ENCODE measurements at places on chromosomes 12 and 14.
A peak's percentile ranks its signal among the peaks of the same experiment; 100 is the strongest.

DNA sequence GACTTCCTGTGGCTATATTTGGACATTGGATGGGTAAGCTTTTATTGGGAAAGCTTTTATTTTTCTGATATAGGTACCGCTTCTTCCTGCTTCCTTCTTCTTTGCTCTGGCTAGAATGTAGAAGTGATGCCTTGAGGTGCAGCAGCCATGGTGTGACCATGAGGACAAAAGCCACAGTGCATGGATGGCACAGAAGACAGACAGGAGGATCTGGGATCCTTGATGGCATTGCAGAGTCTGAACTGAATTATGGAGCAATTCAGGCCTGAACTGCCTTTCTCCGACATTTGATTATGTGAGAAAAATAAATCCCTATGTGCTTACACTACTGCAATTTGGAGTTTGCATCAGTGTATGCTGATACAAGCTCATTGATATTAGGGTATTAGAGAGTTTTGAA, 191.3 kb upstream of the CRY1 start:
- no peak for DNase-seq

GRCh38 chr12:10529603-10530002, 23.9 kb downstream of the EIF2S3B start:
- DNase-seq, result no peak

- DNase-seq, result no peak
Measured at GRCh38 chr12:52338241-52338960, 17.2 kb upstream of the KRT83 start.

- DNase-seq, result no peak
Measured at GRCh38 chr12:68835333-68835908, 27.4 kb downstream of the MDM2 start.

- no peak for DNase-seq
Measured at GRCh38 chr14:67762051-67762450, 54.3 kb downstream of the ZFYVE26 start.

DNA sequence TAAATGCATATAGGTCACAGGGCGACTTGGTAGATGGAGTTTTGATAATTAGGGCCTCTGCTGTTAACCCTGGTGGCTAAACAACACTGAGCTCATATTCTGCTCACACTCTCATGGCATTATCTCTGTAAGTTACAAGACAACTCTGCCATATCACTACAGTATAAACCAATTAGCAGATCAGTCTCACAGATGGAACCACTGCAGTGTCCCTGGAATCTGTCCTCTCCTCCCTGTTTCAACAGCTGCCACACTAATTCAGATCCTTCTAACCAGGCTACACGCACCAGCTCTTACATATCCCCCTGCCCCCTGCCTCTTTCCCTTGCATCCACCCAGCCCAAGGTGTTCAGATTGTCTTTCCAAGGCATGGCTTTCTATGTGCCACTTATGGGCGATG, 161.0 kb upstream of the RMST start:
- DNase-seq, result no peak

- DNase-seq, result peak; percentile 29
Measured at GRCh38 chr12:38662829-38663228, 242.6 kb downstream of the CPNE8 start.

- DNase-seq, result no peak
Measured at GRCh38 chr14:55747186-55747585, 167.2 kb downstream of the KTN1 start.

GRCh38 chr12:92385296-92385695, 239.7 kb upstream of the BTG1 start:
- no peak for DNase-seq

- DNase-seq, result no peak
Measured at GRCh38 chr14:60722107-60722356, 2.1 kb downstream of the SIX4 start.

- DNase-seq, result no peak
Measured at GRCh38 chr12:583251-583869, 79.9 kb downstream of the NINJ2 start.

DNA sequence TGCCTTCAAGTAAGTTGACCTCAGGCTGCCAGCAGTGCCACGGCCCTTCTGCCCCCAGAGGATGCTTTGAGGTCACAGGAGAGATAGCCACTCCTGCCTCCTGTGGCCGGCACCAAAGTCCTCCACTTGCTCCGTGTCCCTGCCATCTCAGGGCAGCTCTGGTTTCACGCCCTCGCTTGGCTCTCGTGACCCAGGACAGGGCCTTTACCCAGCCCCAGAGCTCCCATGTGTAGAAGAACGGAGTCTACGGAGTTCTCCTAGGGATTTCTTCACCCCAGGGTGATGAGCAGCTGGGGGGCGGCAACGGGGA, 178.1 kb downstream of the ADGRD1 start:
- no peak for DNase-seq

GRCh38 chr12:71461787-71462328, 22.3 kb downstream of the LGR5 start:
- DNase-seq, result no peak

DNA sequence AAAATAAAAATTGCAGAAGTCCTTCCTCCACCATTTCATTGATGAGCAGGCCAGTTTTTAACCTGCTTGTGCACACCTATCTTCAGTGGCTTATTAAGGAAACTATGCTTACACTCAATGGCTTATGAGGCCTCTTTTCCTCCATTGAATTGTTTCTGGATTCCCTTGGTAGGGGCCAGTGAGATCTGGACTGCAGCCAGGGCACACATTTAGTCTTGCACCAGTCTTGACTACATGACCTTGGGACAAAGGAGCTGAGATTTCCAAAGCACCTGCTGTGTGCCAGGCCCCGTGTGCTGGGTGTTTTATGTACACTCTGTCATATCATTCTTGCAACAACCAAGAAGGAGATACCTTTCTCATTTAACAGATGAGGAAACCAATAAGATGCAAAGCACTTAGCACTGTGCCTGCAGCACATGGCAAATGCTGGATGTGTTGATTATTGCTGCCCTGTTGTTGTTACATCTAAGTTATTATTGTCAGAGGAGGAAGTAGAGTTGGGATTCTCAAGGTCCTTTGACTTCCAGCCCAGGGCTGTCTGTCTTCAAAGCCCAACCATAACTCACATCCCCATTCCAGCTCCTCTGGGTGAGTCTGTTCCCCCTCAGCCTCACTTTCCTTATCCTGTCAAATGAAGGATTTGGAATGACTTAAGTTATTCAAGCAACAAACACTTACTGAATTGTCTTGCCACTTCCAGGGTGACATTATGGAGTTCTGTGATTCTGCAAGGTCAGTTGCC, 31.6 kb upstream of the RIN3 start:
- DNase-seq, result no peak

DNA sequence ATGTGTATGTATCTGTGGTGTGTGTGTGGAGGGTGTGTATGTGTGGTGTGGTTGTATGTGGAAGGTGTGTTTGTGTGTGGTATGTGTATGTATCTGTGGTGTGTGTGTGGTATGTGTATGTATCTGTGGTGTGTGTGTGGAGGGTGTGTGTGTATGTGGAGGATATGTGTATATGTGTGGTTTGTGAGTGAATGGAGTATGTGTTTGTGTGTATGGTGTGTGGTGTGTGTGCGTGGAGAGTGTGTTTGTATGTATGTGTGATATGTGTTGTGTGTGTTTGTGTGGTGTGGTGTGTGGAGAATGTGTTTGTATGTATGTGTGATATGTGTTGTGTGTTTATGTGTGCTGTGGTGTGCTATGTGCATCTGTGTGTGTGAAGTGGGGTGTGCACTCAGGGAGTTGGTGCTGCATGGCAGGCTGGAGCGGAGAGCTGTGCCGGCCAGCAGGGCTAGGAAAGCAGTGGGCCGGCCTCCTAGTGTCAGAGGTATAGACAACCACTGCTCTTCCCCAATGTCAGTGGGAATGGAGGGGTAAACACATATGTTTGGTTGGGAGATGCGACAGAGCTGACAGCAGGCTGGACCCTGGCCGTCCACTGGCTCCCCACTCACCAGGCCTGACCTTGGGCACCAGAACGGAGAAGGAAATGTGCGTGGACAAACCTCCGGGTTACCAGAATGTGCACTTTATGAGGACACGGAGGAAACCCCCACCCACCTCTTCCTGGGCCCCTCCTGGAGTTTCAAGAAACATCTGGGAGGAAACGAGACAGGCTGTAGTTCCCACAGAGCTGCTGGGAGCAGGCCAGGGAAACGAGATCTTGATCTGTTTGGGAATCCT, 60.7 kb downstream of the CLMN start:
- DNase-seq, result peak; percentile 80

DNA sequence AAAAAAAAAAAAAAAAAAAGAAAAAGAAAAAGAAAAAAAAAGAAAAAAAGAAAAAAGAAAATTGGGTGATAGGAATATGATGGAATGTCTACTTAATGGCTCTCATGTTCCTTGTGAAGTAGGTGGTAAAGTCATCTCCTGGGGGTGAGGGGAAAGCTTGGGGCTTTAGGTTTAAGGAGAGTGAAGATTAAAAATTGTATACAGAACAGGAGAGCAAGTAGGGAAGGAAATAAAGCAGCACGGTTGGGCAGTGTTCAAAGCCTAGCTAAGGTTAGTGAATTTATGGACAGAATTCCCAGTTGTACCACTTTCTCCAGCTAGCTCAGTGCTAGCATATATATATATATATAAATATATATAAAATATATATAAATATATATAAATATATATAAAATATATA, 40.0 kb upstream of the SLC2A13 start:
- DNase-seq, result no peak

DNA sequence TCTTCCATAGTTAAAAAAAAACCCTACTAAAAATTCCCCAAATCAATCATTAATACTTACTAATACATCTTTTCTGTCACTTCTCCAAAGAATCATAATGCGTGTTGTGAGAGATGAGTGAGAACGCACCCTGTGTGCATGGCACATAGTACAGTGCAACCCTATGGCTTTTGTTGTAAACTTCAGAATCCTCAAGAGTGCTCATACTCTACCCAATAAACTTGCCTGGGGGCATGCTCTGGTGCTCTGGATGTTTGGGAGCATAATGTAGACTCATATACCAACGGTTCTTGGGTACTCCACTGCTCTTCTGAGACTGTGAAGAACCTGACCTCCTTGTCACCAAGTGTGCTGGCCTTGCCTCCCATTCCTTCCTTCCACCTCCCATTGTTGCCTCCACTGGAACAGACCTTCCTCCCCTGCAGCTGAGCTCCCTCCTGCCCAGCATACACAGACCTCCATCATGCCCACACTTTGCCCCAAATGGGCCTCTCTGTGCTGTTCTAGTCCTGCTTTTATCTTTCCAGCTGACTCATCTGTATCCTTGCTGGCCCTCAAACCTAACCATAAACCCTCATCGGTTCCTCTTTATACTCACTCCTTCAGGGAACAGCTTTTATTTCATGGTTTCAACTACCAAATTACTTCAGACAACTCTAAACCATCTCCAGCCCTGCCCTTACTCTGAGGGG, 8.9 kb downstream of the DCP1B start:
- no peak for DNase-seq

GRCh38 chr14:22071006-22071405, 397.4 kb upstream of the OR4E1 start:
- DNase-seq, result no peak

DNA sequence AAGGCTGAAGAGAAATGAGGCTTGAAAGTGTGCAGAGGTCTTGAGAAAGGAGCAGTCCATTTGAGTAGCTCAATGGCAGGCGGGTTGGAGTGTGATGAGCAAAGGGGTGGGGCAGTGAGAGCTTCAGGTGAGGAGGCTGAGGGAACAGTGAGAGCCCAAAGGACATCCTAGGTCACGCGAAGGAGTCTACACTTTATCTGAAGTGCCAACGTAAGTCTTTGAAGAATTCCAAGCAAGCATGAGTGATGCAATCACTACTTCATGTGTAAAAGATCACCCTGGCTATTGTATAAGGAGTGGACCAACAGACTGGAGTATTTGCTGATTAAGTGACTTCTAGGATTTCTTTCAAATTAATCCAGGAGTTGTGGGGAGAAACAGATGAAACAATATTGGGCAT, 159.9 kb upstream of the HIF1A start:
- no peak for DNase-seq

DNA sequence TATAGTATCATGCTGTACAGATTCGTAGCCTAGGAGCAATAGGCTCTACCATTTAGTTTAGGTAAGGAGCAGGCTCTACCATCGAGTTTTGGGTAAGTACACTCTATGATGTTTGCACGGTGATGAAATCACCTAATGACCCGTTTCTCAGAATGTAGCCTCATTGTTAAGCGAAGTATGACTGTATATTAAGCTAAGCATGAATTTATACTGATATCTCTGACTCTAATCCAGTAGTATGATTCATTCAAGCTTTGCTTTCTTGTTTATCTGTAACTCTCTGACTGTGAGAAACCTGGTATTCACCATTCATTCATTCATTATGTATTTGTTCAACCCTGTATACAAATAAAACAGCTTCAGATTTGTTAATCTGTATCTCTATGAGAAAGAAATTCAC, 283.9 kb upstream of the PRICKLE1 start:
- DNase-seq, result no peak

- DNase-seq, result no peak
Measured at GRCh38 chr12:109741970-109742703, 28.5 kb downstream of the FAM222A start.

- DNase-seq, result peak; percentile 58
Measured at GRCh38 chr12:120290609-120291305, 946 bp downstream of the RNU4-2 start.

GRCh38 chr14:20706657-20707355, 18.2 kb downstream of the ANG start:
- DNase-seq, result no peak

DNA sequence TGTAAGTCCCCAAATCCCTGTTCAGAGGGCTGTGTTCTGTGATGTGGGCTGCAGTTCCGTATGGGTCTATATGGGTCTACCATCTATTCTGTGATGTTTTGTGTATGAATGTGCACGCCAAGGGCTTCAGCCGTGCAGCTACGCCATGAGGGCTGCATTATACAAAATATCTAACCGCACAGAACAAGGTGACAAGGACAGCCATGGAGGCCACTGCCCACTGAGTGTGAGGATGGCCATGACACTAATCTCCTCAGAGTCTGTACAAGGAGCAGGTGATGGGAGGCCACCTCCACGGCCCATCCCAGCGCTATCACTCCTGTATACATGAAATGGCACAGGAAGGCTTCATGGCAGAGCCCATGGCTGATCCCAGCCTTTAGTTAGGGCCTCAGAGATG, 102.0 kb downstream of the DICER1 start:
- no peak for DNase-seq

- peak; percentile 78 for DNase-seq
Measured at GRCh38 chr12:47867495-47867941, 37.3 kb downstream of the VDR start.

DNA sequence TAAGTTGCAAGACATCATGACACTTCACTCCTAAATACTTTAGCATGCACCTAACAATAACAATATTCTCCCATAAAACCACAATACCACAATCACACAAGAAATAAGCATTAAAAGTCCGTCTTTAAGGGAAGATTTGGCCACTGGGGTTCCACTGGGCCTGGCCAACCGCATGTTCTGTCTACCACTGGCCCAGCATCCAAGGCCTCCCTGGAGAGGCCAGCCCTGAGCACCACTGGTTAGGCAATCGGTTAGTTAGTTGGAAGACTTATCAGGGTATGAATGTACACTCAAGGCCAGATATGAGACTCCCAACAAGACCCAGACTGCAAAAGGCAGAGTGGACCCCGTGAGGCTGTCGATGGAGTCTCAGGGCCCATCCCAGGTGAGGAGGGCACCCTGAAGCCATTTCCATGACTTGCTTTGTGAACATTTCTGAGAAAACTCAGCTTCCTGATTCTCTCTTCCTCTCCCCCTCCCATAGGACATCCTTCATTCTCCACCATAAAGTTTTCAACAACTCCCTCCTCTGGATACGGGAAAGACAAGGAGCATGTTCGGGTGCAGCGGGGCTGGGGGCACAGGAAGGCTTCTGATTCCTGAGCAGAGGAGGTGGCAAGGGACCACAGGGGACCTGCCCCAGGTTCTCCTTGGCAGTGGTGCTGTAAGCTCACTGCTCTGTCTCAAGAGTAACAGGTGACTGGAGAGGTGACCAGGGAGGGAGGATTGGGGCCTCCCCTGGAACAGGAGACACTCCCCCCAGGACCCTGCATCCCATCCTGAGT, 5.9 kb downstream of the PXN start:
- no peak for DNase-seq

Measured in inflammatory macrophage treated with lipopolysaccharide for 4 hours (primary cell).